Activated CD4-positive, alpha-beta T cell treated with anti-CD3 and anti-CD28 coated beads, Interleukin-2, amount 50 U/mL, for 16 hours (primary cell): ENCODE measurements at places on chromosomes 6 and 20.

- DNase-seq = no peak
Observed at GRCh38 chr6:116714761-116715160, 33.8 kb downstream of the KPNA5 start.

- no peak for DNase-seq
Observed at GRCh38 chr6:152736687-152737273, 13.8 kb upstream of the VIP start.

DNA sequence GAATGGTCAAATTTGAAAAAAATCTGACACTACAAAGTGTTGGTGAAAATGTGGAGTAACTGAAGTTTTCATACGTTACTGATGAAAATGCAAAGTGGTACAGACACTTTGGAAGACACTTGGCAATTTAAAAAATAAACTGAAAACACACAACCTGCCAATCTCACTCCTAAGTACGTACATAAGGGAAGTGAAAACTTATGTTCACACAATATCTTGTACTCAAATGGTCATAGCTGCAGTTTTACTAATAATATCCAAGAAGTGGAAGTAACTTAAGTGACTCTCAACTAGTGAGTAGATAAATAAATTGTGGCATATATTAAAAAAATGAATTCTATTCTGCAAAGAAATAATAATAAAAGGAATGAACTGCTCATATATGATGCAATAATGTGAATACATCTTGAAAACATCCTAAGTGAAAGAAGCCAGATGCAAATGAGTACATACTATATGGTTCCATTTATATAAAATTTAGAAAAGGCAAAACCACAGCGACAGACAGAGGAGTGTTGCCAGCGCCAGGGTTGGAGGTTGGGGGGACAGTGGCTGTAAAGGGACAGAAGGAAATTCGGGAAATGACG, 198.2 kb downstream of the ERMARD start:
- DNase-seq = no peak

DNA sequence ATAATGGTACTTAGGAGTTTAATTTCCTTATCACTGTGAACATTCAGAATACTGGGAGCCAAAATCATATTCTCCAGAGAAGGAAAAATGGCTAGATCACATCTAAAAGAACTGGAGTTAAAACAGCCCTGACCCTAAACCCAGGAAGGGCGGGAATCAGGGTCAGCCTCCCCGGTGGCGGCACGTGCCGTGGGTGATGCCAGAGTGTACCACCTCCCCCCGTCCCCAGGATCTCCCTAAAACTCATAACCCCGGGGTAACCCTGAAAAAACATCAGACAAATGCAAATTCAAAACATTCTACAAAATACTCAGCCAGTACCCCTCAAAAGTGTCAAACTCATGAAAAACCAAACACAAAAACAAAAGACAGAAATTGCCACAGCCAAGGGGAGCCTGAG, 148.3 kb downstream of the DLL1 start:
- DNase-seq = no peak

GRCh38 chr6:69294862-69295261, 501.9 kb downstream of the LMBRD1 start:
- no peak for DNase-seq

GRCh38 chr6:12051861-12052368, 39.8 kb downstream of the HIVEP1 start:
- DNase-seq = peak; percentile 91

GRCh38 chr6:10441004-10441654, 26.3 kb upstream of the TFAP2A start:
- DNase-seq = no peak

DNA sequence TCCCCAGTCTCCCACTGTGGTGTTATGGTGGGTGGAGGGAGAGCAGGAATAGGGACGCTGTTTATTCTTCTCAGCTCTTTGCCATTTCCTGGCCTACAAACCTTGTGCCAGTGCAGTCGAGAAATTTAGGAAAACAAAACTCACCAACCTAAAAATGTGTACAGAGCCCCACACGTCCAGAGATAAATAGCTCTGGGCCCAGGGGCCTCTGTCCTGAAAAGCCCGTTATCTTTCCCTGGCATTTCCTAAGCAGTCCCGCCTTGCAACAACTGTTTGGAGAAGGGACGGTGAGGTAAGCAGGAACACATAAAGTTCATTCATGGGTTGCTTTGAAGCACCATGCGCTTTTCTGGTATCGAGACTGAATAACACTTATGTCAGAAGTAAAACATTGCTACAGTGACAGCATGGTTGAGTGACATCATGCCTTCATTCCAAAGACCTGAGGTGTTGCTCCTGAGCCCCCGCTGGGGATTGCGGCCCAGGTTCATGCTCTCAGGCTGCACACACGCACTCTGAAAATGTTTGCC, 80.1 kb upstream of the NXT1 start:
- no peak for DNase-seq

DNA sequence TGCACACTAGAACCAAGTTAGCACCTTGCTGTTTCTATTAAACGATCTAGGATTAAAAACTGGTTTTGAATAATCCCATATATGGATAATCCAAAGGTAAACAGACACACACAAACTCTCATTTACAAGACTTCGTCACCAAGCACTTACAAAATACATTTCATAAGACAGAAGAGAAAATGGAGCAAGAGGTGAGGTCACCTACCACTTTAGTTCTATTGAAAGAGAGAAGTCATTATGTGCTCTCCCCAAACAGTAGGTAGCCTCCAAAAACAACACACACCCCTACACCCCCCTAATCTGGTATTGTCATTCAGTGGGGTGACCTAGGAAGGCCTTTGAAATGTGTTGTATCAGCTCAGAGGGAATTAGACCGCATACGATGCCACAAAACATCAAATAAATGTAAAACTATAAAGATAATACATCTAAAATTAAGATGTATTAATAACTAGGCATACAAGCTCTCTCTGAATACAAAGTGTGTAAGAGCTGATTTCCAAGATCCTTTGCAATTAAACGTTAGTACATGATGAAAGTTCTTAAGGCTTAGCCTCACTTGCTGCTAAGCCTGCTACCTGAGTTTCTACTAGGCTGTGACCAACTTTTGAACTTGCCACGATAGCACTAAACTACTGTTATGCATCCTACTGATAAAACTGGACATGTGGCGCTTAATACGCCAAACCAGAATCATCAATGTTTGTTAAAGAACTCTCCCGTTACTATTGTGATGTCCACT, 1.6 kb downstream of the SRPK1 start:
- peak; percentile 10 for DNase-seq

DNA sequence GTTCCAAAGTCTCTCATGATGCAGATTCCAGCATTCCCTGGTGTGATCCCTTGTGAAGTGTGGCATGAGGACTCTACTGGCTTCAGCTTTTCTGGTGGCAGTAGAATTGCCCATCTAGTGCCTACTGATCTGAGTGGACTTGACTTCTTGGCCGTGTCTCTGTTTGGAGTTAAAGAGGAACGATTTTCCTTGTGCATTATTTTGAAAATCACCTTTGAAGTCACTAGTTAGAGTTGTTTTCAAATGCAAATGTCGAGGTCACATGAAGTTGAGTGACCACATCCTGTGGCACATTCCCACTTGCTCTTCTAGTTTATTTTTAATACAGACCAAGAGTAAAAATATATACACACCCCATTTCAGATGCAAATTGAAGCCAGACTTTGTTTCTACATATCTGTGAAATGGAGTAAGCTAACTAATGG, 270.7 kb upstream of the TAB2 start:
- no peak for DNase-seq

GRCh38 chr6:144613859-144614258, 328.7 kb downstream of the UTRN start:
- peak; percentile 49 for DNase-seq
